ENCODE measurements at places on chromosomes 13 and 19. TPM values are rescaled to one million over a fixed set of nuclear protein-coding genes. Genes with fewer than 3 reads are reported as not detected.
A peak's percentile ranks its signal among the peaks of the same experiment; 100 is the strongest.

GRCh38 chr13:21932578-21932977, 261.7 kb downstream of the FGF9 start:
- ATAC-seq: no peak

Gene RNF17
- total RNA-seq: 0.87 TPM

GRCh38 chr13:36998624-36999041, 507 bp downstream of the ALG5 start:
- peak; percentile 9 for ATAC-seq

DNA sequence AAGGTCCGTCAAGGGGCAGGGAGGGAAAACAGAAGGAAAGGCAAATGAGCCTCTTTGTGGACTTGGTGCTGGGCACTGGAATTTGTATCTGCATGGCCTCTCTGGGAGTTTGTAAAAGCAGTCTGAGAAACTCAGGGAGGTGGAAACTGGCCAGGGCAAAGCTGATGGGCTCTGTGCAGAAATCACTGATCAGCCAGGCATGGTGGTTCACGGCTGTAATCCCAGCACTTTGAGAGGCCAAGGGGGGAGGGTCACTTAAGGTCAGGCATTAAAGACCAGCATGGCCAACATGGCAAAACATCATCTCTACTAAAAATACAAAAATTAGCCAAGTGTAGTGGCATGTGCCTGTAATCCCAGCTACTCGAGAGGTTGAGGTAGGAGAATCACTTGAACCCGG, 369.9 kb upstream of the ZNF507 start:
- no peak for ATAC-seq

Gene TIMM29
- total RNA-seq: 24.2 TPM

Gene ATP1A3
- total RNA-seq: 1.3 TPM

Gene CEACAM5
- total RNA-seq: not detected

Gene MYO1F
- 10.3 TPM for total RNA-seq

- ATAC-seq: no peak
These were observed 9.9 kb upstream of the LEUTX start for GRCh38 chr19:39768786-39769185.

- no peak for ATAC-seq
These were observed 421.6 kb upstream of the SLC10A2 start for GRCh38 chr13:103487841-103488240.

- ATAC-seq: no peak
These were observed 12.0 kb downstream of the POLR2E start for GRCh38 chr19:1082928-1083816.

DNA sequence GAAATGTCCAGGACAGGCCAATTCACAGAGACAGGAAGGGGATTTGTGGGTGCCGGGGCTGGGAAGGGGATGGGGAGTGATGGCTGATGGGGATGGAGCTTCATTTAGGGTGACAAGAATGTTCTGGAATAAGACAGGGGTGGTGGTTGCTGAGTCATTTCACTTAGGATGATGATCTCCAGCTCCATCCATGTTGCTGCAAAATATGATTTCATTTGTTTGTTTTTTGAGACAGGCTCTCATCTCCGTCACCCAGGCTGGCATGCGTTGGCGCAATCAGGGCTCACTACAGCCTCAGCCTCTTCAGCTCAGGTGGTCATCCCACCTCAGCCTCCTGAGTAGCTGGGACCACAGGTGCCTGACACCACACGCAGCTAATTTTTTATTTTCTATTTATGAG, 3.1 kb upstream of the JSRP1 start:
- ATAC-seq: no peak

DNA sequence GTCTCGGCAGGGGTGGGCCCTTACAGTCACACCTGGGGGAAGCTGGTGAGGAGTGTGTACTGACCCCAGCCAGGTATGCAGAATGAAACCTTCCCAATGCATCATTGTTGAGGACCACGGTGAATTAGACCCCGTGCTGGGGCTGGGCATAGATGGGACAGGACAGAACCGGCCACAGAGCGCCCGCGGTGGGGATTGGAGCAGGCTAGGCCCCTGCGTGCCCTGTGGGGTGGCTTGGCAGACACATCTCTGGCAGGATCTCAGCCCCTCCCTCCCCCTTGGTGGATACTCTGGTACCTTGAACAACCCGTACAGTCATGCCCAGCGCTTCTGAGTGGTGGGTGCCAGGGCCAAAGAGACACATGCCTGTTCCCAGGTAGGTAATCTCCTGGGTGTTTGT, 200.6 kb downstream of the TEX29 start:
- no peak for ATAC-seq

DNA sequence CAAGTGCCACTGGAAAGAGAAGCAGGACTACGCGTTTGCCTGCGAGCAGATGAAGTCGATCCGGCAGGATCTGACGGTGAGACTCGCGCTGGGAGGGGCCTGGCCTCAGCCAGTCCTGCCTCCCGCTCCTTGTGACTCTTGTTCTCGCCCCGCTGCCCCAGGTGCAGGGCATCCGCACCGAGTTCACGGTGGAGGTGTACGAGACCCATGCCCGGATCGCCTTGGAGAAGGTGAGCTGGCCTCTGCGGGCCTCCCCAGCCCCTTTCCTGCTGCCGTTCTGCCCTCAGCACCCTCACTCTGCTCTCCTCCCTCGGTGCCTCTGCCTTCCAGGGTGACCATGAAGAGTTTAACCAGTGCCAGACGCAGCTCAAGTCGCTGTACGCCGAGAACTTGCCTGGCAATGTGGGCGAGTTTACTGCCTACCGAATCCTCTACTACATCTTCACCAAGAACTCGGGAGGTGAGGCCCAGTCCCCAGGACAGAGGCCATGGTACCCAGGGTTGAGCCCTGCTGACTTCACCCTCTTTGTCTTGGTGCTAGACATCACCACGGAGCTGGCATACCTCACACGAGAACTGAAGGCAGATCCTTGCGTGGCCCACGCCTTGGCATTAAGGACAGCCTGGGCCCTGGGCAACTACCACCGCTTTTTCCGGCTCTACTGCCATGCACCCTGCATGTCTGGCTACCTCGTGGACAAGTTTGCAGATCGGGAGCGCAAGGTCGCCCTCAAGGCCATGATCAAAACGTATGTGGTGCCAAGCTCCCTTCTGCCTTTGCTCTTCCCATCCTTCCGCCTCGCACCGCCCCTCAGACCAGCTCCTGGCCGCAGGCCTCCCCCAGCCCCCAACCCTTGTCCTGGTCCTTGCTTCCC, 5.6 kb downstream of the LENG9 start:
- ATAC-seq: no peak

DNA sequence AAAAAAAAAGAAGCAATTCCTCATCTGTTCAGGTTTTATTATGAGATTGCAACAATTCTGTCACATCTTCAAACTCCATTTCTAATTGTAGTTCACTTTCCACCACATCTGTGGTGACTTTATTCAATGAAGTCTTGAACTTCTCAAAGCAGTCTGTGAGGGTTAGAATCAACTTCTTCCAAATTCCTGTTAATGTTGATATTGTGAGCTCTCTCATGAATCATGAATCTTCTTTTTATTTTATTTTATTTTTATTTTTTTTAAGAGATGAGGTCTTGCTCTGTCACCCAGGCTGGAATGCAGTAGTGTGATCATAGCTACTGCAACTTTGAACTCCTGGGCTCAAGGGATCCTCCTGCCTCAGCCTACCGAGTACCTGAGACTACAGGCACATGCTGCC, 19.6 kb downstream of the ARHGAP35 start:
- ATAC-seq: no peak

Gene CAPS
- 8.2 TPM for total RNA-seq

DNA sequence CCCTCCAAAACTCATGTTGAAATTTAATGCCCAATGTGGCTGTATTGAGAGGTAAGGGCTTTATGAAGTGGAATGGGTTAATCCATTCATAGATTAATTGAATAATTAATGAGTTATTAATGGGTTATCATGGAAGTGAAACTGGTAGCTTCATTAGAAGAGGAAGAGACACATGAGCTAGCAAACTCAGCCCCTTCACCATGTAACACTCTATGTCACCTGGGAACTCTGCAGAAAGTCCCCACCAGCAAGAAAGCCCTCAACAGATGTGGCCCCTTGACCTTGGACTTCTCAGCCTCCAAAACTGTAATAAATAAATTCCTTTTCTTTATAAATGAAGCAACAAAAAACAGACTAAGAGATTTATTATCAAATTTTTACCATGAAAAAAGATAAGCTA, 223.5 kb downstream of the KLF12 start:
- no peak for ATAC-seq

GRCh38 chr19:10855879-10856522, 7.8 kb downstream of the C19orf38 start:
- ATAC-seq: no peak

Gene NUP58
- total RNA-seq: 70.1 TPM

Gene PRRG2
- total RNA-seq: 0.59 TPM

Gene CLEC17A
- total RNA-seq: not detected

Gene CYP2S1
- not detected for total RNA-seq

DNA sequence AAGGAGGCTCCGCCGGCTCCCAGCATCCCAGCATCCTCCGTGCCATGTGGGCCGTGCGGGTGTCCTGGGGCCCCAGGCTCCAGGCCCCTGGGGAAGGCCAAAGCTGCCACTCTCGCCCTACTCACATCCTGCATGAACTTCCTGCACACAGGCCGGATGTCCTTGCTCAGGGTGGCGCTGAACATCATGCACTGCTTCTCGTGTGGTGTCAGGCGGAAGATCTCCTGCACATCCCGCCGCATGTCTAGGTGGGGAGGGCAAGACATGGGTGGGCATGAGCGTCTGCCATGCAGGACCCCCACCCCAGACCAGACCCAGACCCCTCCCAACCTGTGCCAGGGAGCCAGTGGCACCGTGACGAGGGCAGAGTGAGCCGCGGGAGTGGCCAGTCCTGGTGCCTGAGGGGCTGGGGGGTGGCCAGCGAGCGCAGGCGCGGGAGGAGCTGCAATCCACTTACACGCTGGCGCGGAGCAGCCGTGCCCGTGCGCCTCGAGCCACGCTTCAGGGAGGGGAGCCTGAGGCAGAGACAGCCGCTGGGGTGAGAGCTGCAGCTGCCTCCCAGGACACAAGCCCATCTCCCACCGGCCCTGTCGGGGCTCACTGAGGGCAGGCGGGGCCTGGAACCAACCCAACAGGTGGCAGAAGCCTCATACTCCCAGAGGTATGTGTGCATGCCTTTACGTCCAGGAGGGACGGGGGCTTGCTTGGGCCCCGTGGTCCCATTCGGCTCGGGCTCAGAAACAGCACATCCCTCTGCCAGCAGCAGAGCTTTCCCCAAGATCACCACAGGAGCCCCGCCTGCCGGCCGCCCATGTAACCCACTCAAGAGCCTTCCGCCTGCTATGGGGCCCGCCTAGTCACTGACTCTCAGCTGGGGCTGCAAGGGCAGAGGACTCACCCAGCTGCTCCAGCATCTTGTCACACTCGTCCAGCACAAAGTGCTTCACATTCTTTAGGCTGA, 8.8 kb downstream of the DDX39A start:
- no peak for ATAC-seq

DNA sequence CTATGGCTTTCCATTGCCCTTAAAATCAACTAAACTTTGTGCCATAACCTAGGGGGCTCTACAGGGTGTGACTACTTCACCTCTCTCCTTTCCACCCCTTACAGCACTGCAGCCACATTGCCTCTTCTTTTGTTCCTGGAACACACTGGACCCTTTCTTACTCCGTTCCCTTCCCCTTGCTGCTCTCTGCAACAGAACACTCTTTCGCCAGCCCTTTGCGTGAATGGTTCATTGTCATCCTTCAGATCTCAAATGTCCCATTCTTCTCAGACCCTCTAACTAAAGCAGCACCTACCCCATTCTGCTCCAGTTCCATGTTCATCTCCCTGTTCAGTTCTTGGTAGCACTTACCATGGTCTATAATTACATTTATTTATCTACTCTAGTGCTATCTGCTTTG, 208.3 kb downstream of the OXGR1 start:
- no peak for ATAC-seq

GRCh38 chr19:53172889-53173288, 14.0 kb upstream of the ZNF347 start:
- ATAC-seq: no peak

DNA sequence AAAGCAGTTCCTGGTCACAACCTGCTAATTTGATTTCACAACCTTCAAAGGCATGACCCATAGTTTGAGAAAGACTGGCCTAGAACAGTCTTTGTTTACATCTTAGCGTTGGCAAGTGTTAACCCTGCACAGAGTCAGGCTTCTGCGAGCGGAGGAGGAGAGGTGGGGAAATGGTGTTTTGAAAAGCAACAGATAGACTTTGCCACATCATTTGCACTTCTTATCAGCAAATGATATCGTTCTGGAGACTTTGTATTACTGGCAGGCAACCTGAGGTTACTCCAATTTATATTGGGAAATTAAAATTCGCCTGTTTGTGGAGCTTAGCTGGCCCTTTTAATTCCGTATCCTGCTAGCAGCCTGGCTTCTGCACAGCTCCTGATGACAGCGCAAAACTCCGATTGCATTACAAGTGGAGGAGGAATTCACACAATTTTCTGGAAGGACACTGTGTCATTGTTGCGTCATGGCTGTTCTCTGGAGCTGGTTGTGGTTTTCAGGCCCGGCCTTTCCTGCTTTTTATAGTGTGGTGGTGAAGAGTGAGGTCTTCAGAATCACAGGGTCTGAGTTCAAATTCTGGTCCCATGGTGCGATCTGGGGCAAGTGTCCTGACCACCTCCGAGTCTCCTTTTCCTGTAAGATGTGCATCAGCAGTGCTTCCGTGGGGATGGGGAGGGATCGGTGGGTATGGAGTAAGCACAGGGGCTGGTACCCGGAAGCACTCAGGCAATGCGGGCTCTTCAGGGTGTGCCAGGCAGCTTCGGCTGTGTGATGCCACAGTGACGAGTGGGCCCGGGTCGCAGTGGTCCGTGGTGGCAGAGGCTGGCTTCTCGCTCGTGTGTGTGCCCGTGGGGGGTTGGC, 49.1 kb upstream of the EHD2 start:
- ATAC-seq: no peak

DNA sequence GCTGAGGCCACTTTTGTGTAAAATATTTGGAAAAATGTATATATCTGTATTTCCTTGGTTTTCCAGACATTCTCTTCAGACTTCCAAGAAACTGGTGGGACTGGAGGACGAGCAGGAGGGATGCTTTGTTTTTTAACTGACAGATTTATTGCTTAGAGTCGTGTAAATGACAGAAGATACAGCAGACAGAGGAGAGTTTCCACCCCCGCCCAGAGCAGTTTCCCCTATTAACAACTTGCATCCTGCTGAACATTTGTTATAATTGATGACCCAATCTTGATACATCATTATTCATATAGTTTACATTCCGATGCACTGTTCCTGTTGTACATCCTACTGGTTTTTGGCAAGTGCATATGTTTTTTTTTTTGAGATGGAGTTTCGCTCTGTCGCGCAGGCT, 7.1 kb upstream of the DOCK6 start:
- no peak for ATAC-seq

- no peak for ATAC-seq
These were observed 8.4 kb upstream of the KCTD4 start for GRCh38 chr13:45209229-45209628.

DNA sequence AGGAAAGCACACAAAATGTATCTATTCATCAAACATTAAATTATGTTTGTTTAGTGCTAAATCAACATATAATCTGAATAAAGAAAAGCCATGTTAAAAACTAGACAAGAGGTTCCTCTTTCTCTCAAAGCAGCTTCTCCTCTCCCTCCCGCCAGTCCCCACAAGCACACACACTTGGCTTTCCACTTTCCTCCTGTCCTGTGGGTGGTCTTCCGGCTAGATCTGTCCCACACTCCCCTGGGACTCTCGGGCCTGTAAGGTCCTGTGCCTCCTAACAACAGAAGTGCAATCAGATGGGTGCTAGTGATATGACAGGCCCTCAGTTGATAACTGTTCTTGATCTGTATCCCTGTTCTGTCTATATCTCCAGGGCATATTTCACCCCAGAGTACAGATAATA, 45.6 kb upstream of the RAP2A start:
- no peak for ATAC-seq

- ATAC-seq: no peak
These were observed 814.2 kb upstream of the SLITRK5 start for GRCh38 chr13:86856991-86857390.
